ENCODE measurements at places on chromosomes 7 and 10.

DNA sequence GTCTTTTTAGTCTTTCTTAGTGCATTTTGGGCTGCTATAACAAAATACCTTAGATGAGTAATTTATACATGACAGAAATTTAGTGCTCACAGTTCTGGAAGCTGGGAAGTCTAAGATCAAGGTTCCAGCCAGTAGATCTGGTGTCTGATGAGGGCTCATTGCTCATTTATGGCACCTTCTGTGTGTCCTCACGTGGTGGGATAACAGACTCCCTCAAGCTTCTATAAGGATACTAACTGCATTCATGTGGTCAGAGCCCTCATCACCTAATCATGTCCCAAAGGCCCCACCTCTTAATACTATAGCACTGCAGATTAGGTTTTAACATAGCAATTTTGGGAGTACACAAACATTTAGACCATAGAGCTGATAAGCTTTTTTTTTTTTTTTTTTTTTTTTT, 80.4 kb downstream of the ZNRF2 start:
- no peaks in the 10 kb centered on the region for H3K4me1 ChIP-seq
- DNase-seq = no peak
- no peaks in the 10 kb centered on the region for H3K36me3 ChIP-seq
- H3K27ac ChIP-seq = no peak overlapping the region
- H3K27me3 ChIP-seq = no peaks in the 10 kb centered on the region
- no peak overlapping the region for H3K4me3 ChIP-seq

DNA sequence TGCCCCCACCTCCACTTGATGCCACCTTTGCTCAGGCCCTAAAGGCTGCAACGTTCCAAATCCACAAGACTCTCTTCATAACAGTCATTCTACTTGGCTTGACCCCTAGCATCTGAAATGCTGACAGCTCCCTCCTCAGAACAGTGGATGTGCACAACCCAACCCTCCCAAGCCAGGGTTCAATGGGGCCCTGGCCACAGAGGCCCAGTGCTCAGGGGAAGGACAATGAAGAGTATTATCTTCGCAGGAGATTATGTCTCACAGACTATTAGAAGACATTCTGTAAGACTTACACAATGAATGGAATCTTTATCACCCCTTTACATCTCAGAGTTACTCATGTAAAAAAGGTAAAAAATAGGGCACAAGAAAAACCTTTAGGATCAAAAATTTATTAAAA, 20.4 kb downstream of the ERCC6 start:
- H3K4me3 ChIP-seq = no peak overlapping the region
- DNase-seq = no peak
- peaks cover 13% of the 10 kb centered on the region for H3K36me3 ChIP-seq
- H3K4me1 ChIP-seq = no peaks in the 10 kb centered on the region
- H3K27me3 ChIP-seq = no peaks in the 10 kb centered on the region

DNA sequence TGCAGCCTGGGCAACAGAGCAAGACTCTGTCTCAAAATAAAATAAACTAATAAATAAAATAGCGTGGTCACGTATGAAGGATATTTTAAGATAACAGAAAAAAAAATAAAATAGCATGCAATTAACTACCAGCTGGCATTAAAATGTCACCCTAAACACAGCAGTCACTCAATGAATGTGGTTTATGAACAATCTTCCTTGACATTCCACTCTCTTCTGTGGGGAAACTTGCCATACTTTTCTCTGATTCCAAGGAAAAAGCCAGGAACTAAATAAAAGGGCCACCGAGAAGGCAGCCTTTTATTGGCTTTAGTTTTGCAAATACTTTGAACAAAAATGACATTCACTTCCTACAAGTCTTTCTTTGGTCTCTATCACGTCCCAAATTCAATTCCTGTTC, 266.6 kb downstream of the PARD3 start:
- no peak for DNase-seq
- no peak overlapping the region for H3K27ac ChIP-seq
- no peaks in the 10 kb centered on the region for H3K27me3 ChIP-seq
- no peaks in the 10 kb centered on the region for H3K4me1 ChIP-seq
- no peaks in the 10 kb centered on the region for H3K36me3 ChIP-seq
- no peak overlapping the region for H3K4me3 ChIP-seq

DNA sequence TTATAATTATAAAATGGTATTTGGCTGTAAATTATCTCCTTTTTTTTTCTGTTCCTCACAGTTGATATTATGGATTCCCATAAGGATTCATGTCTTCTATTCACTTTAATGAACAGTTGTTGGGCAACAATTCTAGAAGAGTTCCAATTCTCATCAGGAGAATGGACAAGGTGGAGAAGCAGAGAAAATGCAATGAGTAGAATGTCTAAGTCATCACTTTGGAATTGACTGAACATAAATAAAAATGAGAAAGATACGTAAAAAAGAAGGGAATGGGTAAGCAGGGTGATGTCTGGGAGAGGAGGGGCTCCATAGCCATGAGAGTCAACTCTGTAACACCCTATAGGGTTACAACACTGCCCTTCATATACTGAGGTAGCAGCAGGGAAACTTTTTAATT, 1.8 kb upstream of the CAV2 start:
- H3K4me1 ChIP-seq = peaks cover 2% of the 10 kb centered on the region
- no peak for DNase-seq
- H3K4me3 ChIP-seq = no peak overlapping the region
- peaks cover 22% of the 10 kb centered on the region for H3K27me3 ChIP-seq
- no peaks in the 10 kb centered on the region for H3K36me3 ChIP-seq

DNA sequence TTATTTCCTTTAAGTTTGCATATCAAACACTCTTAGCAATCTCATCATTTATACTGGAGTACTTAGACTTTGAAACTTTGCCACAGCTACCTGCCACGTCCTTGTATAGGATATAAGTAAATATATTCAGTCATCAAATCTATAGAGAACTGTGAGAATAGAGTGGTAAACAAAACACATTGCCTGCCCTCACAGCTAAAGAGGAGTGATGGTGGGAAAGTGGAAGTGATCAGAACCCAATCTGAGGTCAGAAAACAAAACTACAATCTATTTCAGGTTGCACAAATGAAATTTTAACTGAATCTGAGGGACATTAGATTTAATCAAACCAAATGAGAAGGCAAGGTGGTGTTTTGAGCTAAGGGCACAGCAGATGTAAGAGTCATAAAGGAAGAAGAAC, 74.8 kb downstream of the ZEB1 start:
- no peaks in the 10 kb centered on the region for H3K27me3 ChIP-seq
- no peak overlapping the region for H3K27ac ChIP-seq
- H3K4me1 ChIP-seq = peaks cover 3% of the 10 kb centered on the region

- no peak overlapping the region for H3K27ac ChIP-seq
- no peaks in the 10 kb centered on the region for H3K36me3 ChIP-seq
- peaks cover 13% of the 10 kb centered on the region for H3K4me1 ChIP-seq
- H3K27me3 ChIP-seq = no peaks in the 10 kb centered on the region
Observed at GRCh38 chr10:48599830-48600134, 5.1 kb downstream of the ARHGAP22 start.

Data from neuronal stem cell (in vitro differentiated cells).